ENCODE measurements at places on chromosomes 6 and 20.

- DNase-seq, result no peak
Measured at GRCh38 chr6:96787846-96788580, 49.3 kb downstream of the GPR63 start.

DNA sequence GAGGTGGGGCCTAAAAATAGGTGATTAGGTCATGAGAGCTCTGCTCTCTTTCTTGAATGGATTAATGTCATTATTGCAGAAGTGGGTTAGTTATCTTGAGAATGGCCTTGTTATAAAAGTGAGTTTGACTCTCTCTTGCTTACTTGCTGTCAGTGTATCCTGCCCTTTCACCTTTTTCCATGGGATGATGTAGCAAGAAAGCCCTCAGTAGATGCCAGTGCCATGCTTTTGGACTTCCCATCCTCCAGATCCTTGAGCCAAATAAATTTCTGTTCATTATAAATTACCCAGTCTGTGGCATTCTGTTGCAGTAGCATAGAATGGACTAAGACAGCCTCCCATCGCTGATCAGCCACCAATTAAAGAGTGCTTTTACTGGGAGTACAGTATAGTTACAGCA, 40.1 kb downstream of the UTRN start:
- DNase-seq, result no peak

- DNase-seq, result no peak
Measured at GRCh38 chr6:15573384-15573783, 89.4 kb downstream of the DTNBP1 start.

DNA sequence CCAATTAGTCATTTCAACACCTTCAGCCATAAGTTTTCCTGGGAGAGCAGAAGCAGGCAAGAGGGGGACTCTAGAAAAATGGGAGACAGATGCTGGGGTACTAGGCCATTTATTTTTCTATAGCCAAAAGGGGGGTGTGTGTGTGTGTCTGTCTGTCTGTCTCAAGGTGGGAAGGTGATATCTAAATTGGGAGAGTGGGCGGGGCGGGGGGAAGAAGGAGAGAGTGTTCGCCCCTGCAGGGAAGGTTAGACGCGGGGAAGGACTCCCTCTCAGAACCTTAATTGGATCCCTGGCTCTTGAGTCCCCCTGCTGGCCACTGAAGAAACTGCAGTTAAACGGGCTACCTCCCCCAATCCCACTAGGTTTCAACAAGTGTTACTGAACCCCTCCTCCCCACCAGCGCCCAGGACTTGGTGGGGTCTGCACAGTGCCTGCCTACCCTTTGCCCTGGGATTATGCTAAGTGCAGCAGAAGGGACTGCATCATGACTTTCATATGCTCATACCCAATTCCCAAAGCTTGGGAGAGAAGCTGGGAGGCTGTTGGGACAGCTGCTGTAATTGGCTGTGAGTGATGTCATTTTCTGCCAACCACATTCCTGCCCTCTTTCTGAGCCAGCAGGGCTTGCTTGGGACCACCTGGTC, 45.8 kb downstream of the FOXP4 start:
- no peak for DNase-seq

DNA sequence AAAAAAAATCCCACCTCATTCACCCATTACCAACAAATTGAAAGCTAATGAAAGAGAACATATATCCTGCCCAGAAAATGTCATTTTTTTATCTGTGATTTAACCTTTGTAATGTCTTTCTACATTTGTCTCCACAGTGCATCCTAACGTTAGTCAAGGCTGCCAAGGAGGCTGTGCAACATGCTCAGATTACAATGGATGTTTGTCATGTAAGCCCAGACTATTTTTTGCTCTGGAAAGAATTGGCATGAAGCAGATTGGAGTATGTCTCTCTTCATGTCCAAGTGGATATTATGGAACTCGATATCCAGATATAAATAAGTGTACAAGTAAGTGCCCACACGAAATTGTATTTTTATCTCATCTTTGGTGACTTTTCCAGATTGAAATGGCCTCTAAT, 30.0 kb downstream of the RSPO3 start:
- DNase-seq, result no peak

DNA sequence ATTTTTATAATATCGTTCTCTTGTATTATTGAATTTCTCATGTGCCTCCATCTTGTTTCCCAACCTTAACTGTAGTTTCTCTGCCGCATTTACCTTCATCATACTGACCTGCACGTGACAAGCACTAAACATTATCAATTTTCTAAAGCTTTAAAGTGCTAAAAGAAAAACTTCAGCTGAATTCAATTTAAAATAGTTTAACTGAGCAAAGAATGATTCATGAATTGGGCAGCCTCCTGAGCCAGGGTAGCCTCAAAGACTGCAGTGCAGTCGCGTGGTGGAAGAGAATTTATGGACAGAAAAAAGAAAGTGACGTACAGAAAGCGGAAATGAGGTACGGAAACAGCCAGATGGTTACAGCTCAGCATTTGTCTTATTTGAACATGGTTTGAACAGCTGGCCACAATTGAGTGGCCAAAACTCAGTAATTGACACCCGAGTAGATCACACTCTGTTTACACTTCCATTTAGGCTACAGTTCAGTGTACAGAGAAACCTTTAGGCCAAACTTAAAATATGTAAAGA, 4.2 kb upstream of the ZDHHC14 start:
- DNase-seq, result no peak

GRCh38 chr20:57289391-57290177, 23.1 kb upstream of the BMP7 start:
- no peak for DNase-seq

- no peak for DNase-seq
Measured at GRCh38 chr6:56957856-56958255, 2.9 kb downstream of the BEND6 start.
